ENCODE measurements at places on chromosomes 7 and 10.

DNA sequence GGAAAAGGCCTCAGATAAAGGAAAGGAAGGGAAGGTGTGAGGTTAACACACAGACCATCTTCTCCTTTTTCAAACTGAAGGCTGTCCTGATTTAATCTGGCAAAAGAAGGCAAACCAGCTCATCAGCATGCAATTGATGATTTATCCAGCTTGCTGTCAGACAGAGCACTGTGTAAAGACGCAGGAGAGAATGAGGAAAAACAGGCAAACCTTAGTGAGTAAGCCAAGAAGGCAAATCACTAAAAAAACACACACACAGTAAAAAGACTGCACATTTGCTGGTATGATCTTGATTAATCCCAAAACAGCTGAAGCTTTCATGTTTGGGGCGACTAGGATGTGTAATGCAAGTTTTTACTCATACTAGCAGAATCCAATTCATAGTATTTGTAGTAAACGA lies 65.8 kb upstream of the SKAP2 start:
- no peak for DNase-seq

GRCh38 chr7:53110425-53110824 lies 75.0 kb downstream of the POM121L12 start:
- DNase-seq: no peak

GRCh38 chr7:96973986-96974385 lies 31.4 kb upstream of the DLX6 start:
- DNase-seq: no peak

DNA sequence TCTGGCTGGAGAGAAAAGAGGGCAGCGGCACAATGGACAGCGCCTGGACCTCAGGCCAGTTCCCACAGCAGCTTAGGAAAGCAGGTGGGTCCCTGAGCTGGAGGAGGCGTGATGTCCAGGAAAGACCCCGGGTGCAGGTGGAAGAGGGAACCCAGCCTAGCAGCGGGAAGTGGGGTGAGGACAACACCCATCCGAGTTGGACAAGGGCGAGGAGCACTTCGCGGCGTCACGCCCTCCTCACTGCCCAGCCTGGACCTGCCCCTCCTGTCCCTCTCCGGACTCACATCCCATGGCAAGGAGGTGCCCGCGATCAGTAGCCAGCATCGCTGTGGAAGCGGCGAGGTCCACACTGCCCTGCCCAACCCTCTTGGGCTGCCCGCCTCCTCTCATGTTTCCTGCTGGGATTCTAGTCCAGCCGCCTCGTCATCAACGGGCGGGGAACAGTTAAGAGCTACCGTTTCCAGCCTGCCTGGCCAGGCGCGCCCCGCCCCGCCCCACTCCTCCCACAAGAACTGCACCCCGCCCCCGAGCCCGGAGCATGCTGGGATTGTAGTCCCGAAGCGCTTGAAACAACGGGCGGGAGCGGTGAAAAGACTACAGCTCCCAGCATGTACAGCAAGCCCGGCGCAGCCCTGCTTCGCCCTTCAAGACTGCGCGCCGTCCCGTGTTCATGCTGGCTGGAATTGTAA lies 930.6 kb upstream of the ZNF722 start:
- no peak for DNase-seq

DNA sequence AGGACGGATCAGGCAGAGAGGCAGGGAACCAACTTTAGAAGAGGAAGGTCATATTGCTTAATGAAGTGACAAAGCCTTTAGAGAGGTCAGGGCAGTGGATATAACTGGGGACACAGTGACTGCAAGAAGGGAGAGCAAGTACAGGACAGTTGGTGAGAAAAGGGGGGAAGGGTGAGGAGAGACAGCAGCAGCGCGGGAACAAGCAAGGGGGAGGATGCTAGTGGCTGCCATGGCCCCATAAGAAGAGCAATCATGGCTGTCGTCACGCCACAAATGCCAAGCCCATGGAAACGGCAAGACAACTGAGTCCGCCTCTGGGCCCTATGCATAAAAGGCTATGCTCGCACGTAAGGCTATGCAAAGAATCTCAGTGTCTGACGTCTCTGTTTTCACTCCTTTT lies 9.1 kb downstream of the ZNF3 start:
- DNase-seq: no peak

DNA sequence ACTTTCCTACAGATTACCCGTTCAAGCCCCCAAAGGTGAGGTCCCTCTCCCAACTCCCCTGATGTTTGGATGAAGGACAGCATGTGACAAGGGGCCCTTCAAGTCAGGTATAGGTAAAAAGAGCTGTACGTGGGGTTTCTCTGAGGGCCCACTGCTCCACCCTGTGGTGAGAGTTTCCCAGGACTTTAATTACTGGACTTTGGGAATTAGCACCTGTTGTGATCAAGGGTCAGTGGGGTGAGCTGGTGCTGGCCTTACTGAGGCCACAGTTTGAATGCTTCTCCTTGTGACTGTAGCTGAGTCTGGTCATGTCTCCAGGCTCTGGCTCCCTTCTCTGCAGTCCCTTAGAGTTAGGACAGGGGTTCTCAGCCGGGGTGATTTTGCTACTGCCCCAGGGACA lies 16.8 kb downstream of the UBE2D4 start:
- DNase-seq: no peak

DNA sequence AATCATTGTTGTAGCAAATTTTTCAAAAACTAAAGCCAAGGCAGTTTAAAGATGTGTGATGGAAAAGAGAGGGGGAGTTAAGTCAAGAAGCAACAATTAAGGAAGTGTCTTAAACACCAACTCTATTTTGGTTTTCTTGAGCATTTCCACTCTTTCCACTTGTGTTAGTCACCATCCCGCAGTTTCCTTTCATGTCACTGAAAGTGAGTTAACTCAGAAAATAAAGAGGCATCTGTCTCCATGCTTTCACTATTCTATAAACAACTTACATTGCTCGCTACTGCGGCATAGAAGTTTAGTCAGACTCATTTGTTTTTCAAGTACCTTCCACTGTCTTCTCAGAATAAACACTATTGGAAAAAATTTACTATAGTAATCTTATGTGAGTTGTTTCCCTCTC lies 284.9 kb upstream of the SEMA3D start:
- DNase-seq: no peak

GRCh38 chr10:125883211-125883610 lies 2.1 kb upstream of the DHX32 start:
- DNase-seq: no peak

GRCh38 chr7:79398138-79398749 lies 55.2 kb downstream of the MAGI2 start:
- no peak for DNase-seq

DNA sequence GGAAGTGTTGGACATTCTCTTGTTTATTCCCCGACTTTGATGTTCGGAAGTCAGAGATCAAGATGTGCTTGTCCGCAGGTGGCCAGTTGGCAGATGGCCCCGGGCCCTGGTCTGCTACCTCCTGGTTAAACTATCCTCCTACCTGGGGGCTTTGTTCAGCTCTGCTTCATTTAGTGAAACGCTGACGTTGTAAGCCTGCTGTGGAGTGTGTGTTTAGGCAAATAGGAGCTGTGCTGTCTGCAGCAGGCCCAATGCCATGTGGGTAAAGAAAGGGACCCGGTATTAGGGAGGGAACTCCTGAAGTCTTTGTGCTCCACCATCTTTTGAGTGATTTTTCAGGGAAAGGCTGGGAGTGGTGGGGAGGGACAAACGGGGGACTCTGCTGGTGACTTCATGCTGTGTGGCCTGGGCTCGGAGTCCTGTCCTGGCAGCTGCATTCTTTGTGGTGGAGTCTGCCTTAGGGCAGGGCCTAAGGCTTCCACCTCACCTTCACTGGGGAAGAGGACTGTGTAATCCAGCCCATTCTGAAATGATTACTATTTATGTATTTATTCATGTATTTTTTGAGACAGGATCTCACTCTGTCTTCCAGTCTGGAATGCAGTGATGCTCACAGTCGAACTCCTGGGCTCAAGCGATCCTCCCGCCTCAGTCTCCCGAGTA lies 171.1 kb upstream of the KLF6 start:
- no peak for DNase-seq

DNA sequence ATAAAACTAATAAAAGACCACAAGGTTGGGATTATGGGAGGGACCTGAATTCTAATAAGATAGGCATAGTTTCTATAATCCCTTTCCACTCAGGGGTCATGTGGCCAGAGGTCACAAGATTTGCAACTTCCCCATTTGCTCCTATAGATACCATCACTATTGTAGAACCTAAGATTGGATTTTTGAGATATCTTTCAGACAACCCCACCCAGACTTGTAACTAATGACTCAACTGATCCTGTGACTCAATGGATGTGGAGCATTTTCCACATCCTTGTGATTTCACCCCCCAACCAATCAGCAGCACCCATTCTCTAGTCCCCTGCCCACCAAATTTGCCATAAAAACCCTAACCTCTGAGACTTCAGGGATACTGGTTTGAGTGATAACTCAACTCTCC lies 51.9 kb upstream of the PIK3AP1 start:
- DNase-seq: no peak

DNA sequence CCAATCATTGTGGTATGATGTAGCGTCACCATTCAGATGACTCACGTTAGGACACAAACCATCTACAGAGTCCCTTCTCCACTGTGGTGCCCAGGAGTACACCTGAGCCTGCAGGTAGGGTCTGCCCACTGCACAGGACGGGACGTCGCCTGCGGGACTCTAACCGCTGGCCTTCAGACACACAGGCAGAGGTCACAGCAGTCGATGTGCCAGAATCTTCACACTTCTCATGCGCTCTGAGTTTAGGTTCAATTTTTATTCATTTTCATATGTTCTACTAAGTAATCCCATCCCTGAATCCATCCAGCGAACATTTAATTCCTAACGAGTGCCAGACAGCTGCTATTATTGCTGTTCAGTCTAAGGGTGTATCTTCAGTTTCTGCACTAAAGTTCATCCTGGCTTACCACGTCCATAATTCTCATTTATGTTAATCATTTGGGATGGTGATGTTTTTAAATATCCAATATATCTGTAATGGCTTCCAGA lies 73.3 kb downstream of the CXCL12 start:
- DNase-seq: no peak

- no peak for DNase-seq
Observed at GRCh38 chr7:116577320-116577871, 52.6 kb downstream of the CAV1 start.

- DNase-seq: no peak
Observed at GRCh38 chr7:113256883-113257531, 138.7 kb upstream of the SMIM30 start.

- DNase-seq: peak; percentile 19
Observed at GRCh38 chr7:138008588-138009349, 6.9 kb upstream of the CREB3L2 start.

DNA sequence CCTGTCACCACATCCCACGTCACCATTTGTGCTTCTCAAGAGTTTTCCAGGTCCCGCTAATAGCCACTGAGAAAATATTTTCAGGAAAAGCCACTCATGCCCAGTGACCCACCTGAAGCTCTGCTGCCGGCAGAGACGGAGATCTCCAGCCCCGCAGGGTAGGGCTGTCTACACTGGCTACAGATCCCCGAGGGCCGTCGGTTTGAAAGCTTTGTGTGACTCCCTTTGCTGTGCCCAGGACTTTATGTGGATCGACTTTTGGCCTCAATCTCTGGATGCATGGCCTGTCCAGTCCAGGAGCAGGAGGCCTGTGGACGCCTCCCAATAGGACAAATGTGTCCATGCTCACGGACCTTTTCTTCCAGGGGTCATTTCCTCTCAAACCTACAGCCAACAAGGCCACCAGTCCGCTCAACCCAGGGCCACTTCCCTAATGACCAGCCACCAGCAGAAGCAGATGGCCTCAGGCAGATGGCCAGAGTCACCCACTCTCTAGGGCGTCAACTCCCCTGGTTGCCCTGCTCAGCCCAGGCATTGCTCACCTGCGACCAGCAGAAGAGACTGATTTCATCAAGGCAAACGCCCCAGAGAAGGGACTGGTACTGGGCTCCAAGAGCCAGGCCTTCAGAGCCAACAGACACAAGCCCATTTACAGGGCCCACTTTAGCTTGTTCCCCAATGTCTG lies 76.4 kb downstream of the OAT start:
- no peak for DNase-seq

DNA sequence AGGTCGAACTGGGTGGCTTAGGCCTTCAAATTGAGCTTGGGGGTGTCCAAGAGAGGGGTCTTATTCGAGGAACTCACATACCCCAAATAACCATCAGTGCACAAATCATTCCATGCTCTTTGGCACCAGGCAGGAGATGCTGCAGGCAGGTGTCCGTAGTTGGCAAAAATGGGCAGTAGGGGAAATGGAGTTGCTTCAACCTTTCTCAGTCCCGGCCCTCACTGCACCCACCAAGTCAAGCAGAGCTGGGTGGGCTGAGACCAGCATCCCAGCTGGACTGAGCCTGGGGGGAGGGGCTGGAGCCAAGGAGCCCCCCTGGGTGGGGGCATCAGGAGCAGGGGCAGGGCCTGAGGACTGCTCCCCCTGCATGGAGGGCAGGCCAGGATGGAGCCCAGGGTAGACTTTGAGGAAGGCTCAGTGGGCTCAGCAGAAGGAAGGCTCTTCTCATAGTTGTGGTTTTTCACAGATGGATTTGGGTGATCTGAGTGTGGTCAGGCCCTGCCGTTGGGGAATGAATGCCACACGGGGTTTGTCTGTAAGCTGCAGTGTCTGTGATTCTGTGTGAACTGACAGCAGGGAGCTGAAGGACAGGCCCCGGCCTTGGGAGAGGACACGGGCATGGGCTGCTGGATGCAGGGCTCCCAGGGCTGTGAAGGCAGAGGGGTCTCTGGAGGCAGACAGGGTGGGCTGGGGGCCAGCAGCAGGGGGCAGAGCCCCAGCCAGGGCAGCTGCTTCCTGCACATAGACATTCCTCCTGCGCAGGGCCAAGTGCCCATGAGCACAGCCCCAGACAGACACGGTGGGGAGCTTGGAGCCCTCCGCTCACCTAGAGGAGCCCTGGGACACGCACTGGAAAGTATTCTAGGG lies 144.5 kb downstream of the ADCY1 start:
- no peak for DNase-seq

DNA sequence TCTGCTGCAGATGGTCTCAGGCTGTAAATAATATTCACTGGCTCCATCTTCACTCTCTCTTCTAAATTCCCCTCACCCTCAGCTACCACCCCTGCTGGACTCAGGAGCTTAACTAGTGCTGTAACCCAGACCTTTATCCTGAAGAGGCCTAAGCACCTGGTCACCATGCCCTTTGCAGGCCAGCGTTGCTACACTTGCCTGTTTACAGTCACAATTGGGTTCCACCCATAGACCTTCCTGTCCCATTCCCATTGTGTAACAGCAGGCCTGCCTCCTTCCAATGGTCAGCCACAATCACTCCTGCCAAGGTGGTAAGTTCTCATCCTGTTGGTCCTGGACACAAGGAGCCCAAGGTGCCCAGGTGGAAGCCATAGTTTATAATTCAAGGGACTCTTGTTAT lies 85.9 kb upstream of the IFRD1 start:
- no peak for DNase-seq

- DNase-seq: no peak
Observed at GRCh38 chr10:123309731-123310130, 155.5 kb downstream of the BUB3 start.

- no peak for DNase-seq
Observed at GRCh38 chr7:20896996-20897395, 110.3 kb upstream of the SP8 start.

DNA sequence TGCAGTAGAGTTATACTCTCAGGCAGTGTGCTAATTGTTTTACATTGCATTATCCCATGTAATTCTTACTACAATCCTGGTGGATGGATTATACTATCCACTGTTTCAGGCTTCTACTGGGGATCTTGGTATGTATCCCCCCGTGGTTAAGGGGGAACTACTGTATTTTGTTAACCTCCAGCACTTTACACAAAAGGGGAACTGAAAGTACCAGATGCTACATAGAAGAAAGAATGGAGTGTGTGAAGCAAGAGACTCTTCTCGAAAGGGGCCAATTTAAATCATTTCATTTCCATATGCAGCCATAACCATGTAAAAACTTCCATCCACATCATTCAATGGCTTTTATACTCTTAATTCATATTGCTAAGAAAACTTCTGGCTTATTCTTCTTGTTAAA lies 69.4 kb downstream of the C1GALT1 start:
- DNase-seq: no peak

Measured in NCI-H1417 treated with DMSO at 0.1 percent for 48 hours (cell line).